ENCODE measurements at places on chromosomes 7 and 10. TPM values are rescaled to one million over a fixed set of nuclear protein-coding genes. Genes with fewer than 3 reads are reported as not detected.

The CISD1 gene
- total RNA-seq: 50.4 TPM

The MALRD1 gene
- 0.09 TPM for total RNA-seq

The ENKUR gene
- 0.17 TPM for total RNA-seq

The PAPOLB gene
- total RNA-seq: 0.23 TPM

The NPFFR1 gene
- total RNA-seq: not detected

The GOT1 gene
- total RNA-seq: 27.2 TPM

The GPR22 gene
- total RNA-seq: 0.17 TPM

The MGAM2 gene
- total RNA-seq: not detected

The TFPI2 gene
- 152 TPM for total RNA-seq

The ELFN1 gene
- 1.2 TPM for total RNA-seq

The VAX1 gene
- total RNA-seq: not detected

Measured in dermis blood vessel endothelial cell (primary cell).